ENCODE measurements at places on chromosomes 4 and X.

- H3K27ac ChIP-seq, result no peak overlapping the region
- DNase-seq, result no peak
- H3K36me3 ChIP-seq, result no peaks in the 10 kb centered on the region
- H3K27me3 ChIP-seq, result no peaks in the 10 kb centered on the region
Observed at GRCh38 chr4:84527391-84527790, 28.3 kb upstream of the NKX6-1 start.

DNA sequence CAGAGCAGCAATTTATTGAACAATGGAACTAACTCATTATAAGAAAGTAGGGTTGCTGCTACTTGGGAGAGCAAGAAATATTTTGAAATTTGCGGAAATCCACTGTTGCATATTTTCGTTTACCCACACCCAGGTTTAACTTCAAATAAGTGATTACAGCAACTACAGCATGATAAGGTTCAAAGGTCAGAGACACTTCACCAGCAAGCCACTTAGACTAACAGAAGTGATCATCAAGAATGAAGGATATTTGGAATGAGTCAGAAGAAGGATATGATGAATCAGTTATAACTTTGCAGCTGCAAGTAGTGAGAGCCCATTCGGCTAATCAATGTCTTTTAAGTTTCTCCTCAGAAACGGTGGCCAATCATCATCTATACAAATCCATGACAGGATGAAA, 199.3 kb downstream of the TMA16 start:
- H3K27me3 ChIP-seq, result no peaks in the 10 kb centered on the region
- no peaks in the 10 kb centered on the region for H3K4me1 ChIP-seq
- no peak for DNase-seq

- no peak for DNase-seq
- no peaks in the 10 kb centered on the region for H3K36me3 ChIP-seq
- H3K27me3 ChIP-seq, result no peaks in the 10 kb centered on the region
Observed at GRCh38 chr4:3756343-3757059, 9.7 kb upstream of the ADRA2C start.

DNA sequence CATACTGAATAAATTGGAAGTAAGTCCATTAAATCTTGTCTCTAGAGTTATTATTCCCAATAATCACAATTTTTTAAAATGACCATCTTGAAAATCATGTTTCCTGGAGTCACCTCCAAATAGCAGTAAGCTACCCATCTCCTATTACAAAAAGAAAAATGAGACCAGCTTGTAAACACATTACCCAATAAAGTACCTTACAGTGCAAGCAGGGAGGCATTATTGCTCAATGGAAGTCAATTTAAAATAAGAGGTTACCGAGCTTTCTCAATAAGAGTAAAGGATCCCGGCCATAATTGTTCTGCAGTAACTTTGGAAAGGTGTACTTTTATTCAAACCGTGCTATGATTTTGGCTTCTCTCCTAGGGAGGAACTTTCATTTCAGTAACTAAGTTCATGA, 78.0 kb downstream of the DMD start:
- no peak overlapping the region for H3K4me3 ChIP-seq
- no peaks in the 10 kb centered on the region for H3K27me3 ChIP-seq
- DNase-seq, result no peak
- no peaks in the 10 kb centered on the region for H3K36me3 ChIP-seq

DNA sequence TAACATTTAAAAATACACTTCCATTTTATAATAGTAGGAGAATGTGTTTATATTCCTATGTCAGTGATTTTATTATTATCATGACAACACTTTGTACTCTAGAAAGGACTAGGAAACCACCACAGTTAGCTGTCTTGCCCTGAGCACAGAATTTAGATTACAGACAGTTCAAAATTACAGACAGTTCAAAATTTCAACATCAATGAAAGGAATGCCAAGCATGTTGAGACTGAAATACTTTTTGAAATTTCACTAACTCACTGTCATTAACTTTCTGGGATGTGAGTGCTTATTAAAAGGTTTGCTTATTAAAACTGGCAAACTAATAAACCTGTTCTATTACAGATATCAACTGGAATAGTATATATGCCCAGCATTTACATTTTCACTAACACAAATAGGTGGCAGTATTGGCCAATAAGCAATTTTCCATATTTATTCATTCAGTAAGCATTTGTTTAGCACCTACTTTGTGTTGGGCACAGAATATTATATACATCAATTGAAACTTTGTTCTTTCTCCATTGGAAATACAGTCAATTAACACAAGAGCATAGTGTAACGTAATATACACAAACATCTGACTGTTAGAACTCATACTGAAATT, 179.4 kb downstream of the FBXW7 start:
- no peaks in the 10 kb centered on the region for H3K27me3 ChIP-seq
- no peak overlapping the region for H3K4me3 ChIP-seq
- DNase-seq, result peak; percentile 1
- no peaks in the 10 kb centered on the region for H3K36me3 ChIP-seq
- no peaks in the 10 kb centered on the region for H3K4me1 ChIP-seq

- no peak for DNase-seq
- no peak overlapping the region for H3K27ac ChIP-seq
- peaks cover 4% of the 10 kb centered on the region for H3K4me1 ChIP-seq
- H3K4me3 ChIP-seq, result no peak overlapping the region
- H3K36me3 ChIP-seq, result no peaks in the 10 kb centered on the region
Observed at GRCh38 chr4:83036991-83037665, 2.1 kb downstream of the COPS4 start.

DNA sequence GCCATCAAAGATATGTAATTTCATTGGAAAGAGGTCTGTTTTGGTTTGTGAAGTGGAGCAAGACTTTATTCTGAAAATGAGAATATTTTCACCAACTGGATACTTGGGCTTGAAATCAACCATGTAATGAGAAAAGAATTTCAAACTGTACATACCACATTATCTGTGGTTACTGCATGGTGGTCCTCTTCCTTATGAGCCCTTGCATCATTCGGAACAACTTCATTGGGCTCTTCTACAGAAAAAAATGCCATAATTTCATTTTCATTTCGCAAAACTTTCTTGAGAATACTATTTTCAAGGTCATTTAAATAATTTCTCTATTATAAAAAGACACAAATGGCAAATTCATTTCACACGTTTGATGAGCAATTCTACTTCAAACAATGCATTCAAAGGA, 148.6 kb upstream of the RPS6KA6 start:
- no peaks in the 10 kb centered on the region for H3K27me3 ChIP-seq
- no peak for DNase-seq
- no peaks in the 10 kb centered on the region for H3K36me3 ChIP-seq
- no peak overlapping the region for H3K27ac ChIP-seq

DNA sequence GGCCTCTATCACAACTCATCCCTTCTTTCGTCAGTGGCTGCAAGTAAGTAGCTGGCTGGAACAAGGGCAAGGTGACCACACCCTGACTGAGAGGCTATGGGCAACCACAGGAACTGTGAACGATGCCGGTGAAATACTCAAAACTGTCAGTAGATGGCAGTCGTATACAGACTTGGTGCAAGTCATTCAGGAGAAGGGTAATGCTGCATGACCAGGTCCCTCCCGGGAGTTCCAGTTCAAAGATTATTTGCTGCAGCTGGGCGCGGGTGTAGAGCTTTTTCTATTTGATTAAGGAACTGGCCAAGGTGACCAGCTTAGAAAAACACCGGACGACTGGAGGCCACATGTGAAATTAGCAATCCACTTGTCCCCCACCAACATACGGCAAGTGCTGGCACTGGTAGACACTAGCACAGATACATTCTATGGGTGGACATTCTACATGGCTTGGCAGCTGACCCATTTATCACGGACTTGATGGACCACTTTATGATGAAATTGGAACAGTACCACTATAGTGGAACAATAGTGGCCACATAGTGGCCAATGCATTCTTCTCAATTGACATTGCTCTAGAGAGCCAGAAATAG, 726.6 kb downstream of the TRAM1L1 start:
- no peaks in the 10 kb centered on the region for H3K4me1 ChIP-seq
- no peak overlapping the region for H3K4me3 ChIP-seq
- no peaks in the 10 kb centered on the region for H3K36me3 ChIP-seq
- H3K27ac ChIP-seq, result no peak overlapping the region

- no peak overlapping the region for H3K27ac ChIP-seq
- no peaks in the 10 kb centered on the region for H3K36me3 ChIP-seq
- DNase-seq, result no peak
- no peak overlapping the region for H3K4me3 ChIP-seq
- peaks cover 2% of the 10 kb centered on the region for H3K4me1 ChIP-seq
Observed at GRCh38 chrX:20394451-20394850, 127.7 kb upstream of the RPS6KA3 start.

GRCh38 chr4:24741910-24742309, 53.5 kb upstream of the SOD3 start:
- no peak overlapping the region for H3K27ac ChIP-seq
- H3K27me3 ChIP-seq, result no peaks in the 10 kb centered on the region
- H3K36me3 ChIP-seq, result no peaks in the 10 kb centered on the region
- H3K4me1 ChIP-seq, result peaks cover 4% of the 10 kb centered on the region
- DNase-seq, result no peak

DNA sequence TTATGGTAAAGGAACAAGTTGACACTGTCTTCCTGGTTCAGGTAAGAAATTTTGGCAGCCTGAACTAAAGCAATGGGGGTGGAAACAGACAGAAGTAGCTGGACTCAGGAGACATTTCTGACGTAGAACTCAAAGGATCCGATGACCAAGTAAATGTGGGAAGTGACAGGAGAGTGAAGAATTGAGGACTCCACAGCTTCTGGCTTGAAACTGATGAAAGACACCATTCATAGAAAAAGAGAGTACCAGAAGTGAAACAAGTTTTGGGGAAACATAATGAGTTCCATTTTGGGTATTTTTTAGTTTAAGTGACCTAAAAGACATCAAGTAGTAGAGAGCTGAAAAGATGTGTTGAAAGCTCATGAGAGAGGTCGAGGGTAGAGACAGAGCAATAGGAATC, 5.7 kb downstream of the FAM120C start:
- no peak overlapping the region for H3K4me3 ChIP-seq
- peaks cover 3% of the 10 kb centered on the region for H3K36me3 ChIP-seq
- no peak overlapping the region for H3K27ac ChIP-seq

- no peaks in the 10 kb centered on the region for H3K27me3 ChIP-seq
- no peak overlapping the region for H3K4me3 ChIP-seq
- H3K4me1 ChIP-seq, result no peaks in the 10 kb centered on the region
- H3K27ac ChIP-seq, result peak overlapping the region; percentile 98
- DNase-seq, result no peak
- no peaks in the 10 kb centered on the region for H3K36me3 ChIP-seq
Observed at GRCh38 chr4:174284487-174284886, 776 bp downstream of the CEP44 start.

- H3K36me3 ChIP-seq, result peaks cover 2% of the 10 kb centered on the region
- no peaks in the 10 kb centered on the region for H3K27me3 ChIP-seq
- H3K4me1 ChIP-seq, result peaks cover 3% of the 10 kb centered on the region
- no peak overlapping the region for H3K4me3 ChIP-seq
- DNase-seq, result no peak
- no peak overlapping the region for H3K27ac ChIP-seq
Observed at GRCh38 chr4:147747787-147748454, 16.0 kb downstream of the ARHGAP10 start.

GRCh38 chr4:37971202-37971601, 11.0 kb downstream of the PTTG2 start:
- no peaks in the 10 kb centered on the region for H3K27me3 ChIP-seq
- no peaks in the 10 kb centered on the region for H3K36me3 ChIP-seq
- DNase-seq, result no peak
- H3K27ac ChIP-seq, result no peak overlapping the region

DNA sequence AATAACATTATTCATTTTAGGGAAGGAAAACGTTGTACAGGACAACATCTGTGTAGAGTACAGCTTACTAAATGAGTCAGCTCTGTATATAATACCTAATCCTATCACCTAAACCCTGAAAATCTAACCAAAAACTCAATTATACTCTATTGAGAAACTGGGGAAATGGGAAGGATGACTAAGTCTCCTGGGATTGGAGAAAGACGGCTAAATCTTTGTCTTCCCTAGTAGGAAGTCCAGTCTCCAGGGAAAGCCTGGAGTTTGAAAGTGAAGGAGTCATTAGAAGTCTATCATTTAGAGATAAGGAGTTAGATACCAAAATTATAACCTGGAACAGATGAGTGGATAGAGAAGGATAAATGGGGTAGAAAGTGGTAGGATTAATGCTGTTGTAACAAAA, 286.5 kb downstream of the STK32B start:
- no peak for DNase-seq
- no peaks in the 10 kb centered on the region for H3K36me3 ChIP-seq
- no peak overlapping the region for H3K27ac ChIP-seq
- no peak overlapping the region for H3K4me3 ChIP-seq
- H3K27me3 ChIP-seq, result no peaks in the 10 kb centered on the region
- H3K4me1 ChIP-seq, result no peaks in the 10 kb centered on the region

GRCh38 chr4:45350438-45350837, 624.1 kb upstream of the GNPDA2 start:
- H3K4me3 ChIP-seq, result no peak overlapping the region
- no peaks in the 10 kb centered on the region for H3K36me3 ChIP-seq
- H3K27me3 ChIP-seq, result no peaks in the 10 kb centered on the region
- no peak overlapping the region for H3K27ac ChIP-seq
- DNase-seq, result no peak

- no peak overlapping the region for H3K27ac ChIP-seq
- H3K36me3 ChIP-seq, result no peaks in the 10 kb centered on the region
- no peaks in the 10 kb centered on the region for H3K27me3 ChIP-seq
- H3K4me1 ChIP-seq, result no peaks in the 10 kb centered on the region
- DNase-seq, result no peak
- H3K4me3 ChIP-seq, result no peak overlapping the region
Observed at GRCh38 chr4:151729731-151730559, 30.9 kb downstream of the GATB start.

- peak; percentile 92 for DNase-seq
- no peaks in the 10 kb centered on the region for H3K27me3 ChIP-seq
- peak overlapping the region; percentile 64 for H3K27ac ChIP-seq
Observed at GRCh38 chr4:153486281-153487151, 20.4 kb downstream of the TMEM131L start.

DNA sequence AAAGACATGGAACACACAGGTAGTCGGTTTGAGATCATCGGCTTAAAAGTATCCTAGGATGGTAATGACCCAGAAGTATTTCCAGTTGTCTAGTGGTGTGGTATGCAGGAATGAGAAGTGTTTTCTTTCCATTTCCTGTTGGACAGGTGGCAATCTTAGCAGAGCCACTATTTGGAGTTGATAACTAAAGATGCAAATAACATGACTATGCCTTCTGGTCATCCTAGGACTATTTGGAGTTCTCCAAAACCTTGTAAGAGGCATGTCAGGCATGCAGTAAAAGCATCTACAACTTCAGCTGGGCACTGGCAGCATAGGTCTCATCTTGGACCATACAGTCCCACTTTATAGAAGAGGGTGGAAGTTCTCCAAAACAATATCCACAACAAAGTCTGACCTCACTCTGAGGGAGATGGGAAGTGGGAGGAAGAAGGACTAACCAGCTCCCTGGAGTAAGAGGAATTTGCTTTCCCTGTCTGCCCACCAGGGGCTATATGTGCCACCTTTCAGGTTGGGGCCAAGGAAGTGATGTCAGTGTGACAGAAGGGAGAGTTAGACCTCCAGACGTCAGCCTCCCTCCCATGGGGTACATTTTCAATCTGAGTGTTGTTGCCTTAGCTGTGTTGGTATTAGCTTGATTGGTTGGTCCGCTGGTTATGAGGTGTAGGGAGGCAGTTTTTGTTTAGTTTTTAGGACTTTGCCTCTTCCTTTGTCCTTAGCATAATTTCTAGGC, 101.2 kb upstream of the MYOZ2 start:
- peaks cover 3% of the 10 kb centered on the region for H3K4me1 ChIP-seq
- H3K27me3 ChIP-seq, result no peaks in the 10 kb centered on the region
- H3K4me3 ChIP-seq, result no peak overlapping the region
- H3K27ac ChIP-seq, result peak overlapping the region; percentile 29
- peak; percentile 53 for DNase-seq
- peaks cover 13% of the 10 kb centered on the region for H3K36me3 ChIP-seq

- peaks cover 81% of the 10 kb centered on the region for H3K36me3 ChIP-seq
- H3K27ac ChIP-seq, result no peak overlapping the region
- no peaks in the 10 kb centered on the region for H3K4me1 ChIP-seq
- H3K27me3 ChIP-seq, result no peaks in the 10 kb centered on the region
Observed at GRCh38 chr4:2253160-2254084, 8.5 kb downstream of the MXD4 start.

Measured in trophoblast cell (in vitro differentiated cells and primary cell).